ENCODE measurements at places on chromosomes 4 and X.

DNA sequence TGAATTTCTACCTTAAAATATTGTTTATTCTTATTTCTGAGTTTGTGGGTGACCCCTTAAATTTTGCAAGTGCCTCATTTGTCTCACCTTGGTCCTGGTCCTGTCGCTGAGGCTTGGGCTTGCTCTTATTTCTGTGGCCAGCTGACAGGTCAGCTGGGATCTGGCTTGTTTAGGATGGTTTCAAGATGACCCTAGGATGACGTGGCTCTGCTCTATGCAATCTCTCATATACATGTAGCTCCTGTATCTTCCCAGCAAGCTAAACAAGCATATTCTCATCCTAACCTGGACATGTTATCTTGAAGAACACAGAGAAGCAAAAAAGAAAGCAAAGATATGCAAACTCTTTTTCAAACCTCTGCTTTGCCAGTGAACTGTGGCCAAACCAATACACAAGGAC, 158.4 kb downstream of the BANK1 start:
- no peak for DNase-seq

DNA sequence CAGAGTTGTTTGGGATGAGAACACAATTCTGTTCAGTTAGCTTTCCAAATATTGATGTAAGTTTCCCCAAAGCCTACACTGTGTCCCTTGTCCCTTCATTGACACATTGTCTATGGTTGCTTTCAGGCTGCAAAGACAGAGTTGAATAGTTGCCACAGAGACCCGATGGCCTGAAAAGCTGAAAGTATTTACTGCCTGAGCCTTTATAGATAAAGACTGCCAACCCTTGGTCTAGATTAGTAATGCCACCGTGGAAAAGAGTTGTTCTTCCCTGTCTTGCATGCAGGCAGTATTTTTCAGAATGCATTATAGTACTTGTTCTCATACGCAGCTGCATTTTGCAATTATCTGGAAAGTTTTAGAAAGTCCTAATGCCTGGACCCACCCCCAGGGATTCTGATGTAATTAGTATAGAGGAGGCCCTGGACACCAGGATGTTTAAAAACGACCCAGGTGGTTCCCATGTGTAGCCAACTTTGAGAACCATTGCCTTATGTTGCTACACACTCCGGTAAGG, 180.8 kb downstream of the FRMPD4 start:
- DNase-seq = no peak

DNA sequence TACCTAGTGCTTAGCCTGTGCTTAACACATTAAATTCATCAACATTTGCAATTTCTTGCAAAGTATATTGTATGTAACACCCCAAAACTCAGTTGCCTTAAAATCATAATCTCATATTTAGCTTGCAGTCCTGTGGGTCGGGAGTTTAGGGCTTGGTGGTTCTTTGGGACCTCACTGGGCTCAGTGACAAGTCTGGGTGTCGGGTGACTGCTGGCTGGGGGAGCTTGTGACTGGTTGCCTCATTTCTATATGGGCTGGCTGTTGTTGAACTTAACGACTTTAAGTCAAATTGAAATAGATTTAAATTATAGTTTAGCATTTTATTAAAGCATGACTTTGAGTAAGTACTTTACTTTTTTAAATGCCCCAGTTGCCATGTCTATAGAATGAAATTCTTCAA, 401.4 kb upstream of the NR3C2 start:
- DNase-seq = no peak

DNA sequence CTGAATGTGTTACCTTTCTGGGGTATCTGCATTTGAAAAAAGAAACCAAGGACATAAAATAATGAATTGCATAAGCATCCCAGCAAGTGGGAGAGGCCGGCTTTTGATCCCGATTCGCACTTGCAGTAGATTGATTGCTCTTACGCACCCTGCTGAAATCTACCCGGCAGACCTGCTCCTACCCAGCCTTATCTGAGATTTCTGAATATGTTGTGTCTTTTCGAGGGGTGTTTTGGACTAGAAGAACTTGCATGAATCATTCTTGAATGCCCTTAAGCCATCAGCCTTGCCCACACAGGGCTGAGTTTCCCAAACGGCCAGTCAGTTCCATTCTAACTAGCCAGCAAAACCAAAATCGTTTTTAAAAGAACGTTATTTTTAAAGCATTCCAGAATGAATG, 174.4 kb upstream of the BCOR start:
- DNase-seq = no peak

GRCh38 chr4:70298051-70298450, 36.7 kb upstream of the CABS1 start:
- no peak for DNase-seq

GRCh38 chr4:53987761-53988171, 76.6 kb downstream of the CHIC2 start:
- no peak for DNase-seq

- no peak for DNase-seq
Measured at GRCh38 chr4:123350191-123350544, 46.4 kb upstream of the SPRY1 start.

GRCh38 chrX:19683817-19684216, 168.5 kb upstream of the MAP3K15 start:
- no peak for DNase-seq

GRCh38 chr4:129899849-129900248, 803.9 kb downstream of the C4orf33 start:
- no peak for DNase-seq

- DNase-seq = no peak
Measured at GRCh38 chrX:132858018-132858417, 100.4 kb downstream of the HS6ST2 start.

GRCh38 chrX:148567229-148567628, 66.8 kb downstream of the AFF2 start:
- DNase-seq = no peak

- no peak for DNase-seq
Measured at GRCh38 chr4:106762666-106763443, 273.3 kb downstream of the DKK2 start.

- DNase-seq = no peak
Measured at GRCh38 chr4:54414545-54414944, 185.5 kb downstream of the PDGFRA start.

DNA sequence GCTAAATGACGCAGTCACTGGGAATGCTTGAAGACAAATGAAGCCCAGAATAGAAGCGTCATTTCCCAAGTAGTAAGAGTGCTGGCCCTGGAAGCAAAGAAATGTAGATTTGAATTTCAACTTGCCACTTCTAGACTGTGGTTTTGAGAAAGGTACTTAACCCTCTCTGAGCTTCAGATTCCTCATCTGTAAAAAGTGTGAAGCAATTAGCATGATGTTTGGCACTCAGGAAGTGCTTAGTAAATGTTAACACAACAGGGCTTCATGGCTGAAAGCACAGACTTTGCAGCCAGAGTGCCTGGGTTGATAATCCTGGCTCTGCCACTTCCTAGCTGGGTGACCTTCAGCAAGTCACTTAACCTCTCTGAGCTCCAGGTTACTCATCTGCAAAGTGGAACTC, 147.4 kb upstream of the RPS6KA3 start:
- DNase-seq = no peak

DNA sequence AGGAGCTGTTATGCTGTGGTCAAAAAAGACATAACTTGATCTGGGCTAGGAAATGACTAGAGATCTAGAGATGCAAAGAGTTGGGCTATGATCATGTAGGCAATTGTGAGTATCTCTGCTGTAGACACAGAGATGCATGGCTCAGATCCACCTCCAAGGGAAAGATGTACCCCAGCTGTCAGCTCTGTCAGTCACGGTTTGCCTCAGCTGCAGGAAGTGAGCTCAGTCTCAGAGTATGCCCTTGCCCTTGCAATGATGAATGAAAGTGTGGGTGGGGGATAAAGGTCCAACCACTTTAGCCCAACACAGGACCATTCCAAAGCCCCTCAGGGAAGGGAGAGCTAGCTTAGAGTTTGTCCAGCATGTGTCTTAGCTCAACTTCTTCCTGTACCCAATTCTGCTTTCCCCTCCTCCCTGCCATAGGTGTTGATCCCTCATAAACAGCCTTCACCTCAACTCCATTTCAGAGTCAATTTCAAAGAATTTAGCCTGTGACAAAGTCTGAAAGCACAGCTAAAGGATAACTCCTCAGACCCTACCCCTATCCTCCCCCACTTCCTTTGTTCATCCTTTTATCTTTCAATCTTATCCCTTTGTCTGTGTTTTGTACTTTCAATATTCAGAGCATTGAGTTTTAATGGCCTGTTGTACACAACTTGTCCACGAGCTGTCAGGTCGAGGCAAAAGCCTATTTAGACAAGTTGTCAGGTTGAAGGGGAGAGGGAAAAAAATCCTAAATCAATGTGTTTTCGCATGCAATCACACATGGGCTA, 90.6 kb downstream of the MID1IP1 start:
- no peak for DNase-seq

- DNase-seq = no peak
Measured at GRCh38 chr4:4384837-4385236, 2.1 kb upstream of the NSG1 start.

GRCh38 chr4:163941221-163941905, 446.9 kb downstream of the TMA16 start:
- no peak for DNase-seq

All from stimulated activated CD4-positive, alpha-beta T cell treated with anti-CD3 and anti-CD28 coated beads, Interleukin-12 subunit alpha, Interleukin-12 subunit beta, amount 100 ng/mL, for 24 hours (primary cell).